ENCODE measurements at places on chromosomes 5 and 9.

DNA sequence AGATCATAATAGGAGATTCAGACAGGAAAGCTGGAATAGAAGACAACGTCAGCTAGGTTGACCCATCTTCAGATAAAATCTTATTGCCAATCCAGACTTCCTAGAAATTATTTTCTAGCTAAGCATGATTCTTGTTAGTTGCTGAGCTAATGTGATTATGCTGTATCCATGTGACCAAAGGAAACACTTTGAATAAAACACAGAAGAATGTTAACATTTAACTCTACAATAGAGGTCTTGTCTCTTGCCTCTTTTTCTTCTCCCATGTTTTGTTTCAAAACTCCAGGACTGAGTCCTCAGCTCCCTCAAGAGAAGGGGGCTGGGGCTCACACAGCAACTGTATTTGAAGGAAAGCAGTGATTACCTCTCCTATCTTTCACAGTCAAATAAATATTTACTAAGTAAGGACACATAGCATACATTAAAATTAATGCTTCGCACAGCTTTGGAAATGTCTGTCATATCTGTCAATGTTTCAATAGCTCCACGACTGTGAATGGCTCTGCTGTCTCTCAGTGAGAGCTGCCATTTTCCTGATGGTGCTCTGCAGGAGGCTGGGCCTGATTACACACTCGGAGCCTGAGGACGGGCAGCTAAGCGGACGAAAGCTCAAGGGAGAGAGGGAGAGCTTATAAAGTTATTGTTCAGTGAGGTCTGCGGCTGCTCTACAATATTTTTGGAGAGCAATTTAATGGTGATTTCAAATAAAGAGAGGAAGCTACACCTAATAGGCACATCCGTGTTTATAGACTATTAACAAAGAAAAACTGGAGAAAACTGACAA is 64.8 kb upstream of the ZNF462 start:
- no peak for DNase-seq

GRCh38 chr5:143435210-143435657 is 31.7 kb upstream of the NR3C1 start:
- DNase-seq, result no peak

- DNase-seq, result no peak
Measured at GRCh38 chr5:160298189-160298588, 14.2 kb downstream of the CCNJL start.

- DNase-seq, result no peak
Measured at GRCh38 chr5:156128026-156128425, 198.9 kb upstream of the SGCD start.

DNA sequence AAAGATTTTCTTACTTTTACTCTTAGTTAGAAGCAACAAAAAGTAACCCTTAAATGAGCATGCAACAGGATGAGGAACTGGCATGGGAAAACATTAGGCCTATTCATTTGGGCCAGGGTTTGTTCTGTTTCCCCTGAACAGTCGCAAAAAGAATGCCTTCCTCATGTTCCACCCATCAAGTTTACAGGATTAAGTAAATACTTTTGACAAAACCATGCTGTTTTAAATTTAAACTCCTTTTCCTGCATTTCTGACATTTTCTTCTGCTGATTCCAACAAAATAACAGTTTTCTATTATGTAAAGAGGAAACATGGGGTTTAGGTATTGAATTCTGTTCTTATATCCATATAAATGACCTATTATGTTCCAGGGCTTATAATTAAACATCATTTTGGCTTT is 236.6 kb upstream of the ACTBL2 start:
- DNase-seq, result no peak

- no peak for DNase-seq
Measured at GRCh38 chr9:2130941-2131340, 115.8 kb downstream of the SMARCA2 start.

DNA sequence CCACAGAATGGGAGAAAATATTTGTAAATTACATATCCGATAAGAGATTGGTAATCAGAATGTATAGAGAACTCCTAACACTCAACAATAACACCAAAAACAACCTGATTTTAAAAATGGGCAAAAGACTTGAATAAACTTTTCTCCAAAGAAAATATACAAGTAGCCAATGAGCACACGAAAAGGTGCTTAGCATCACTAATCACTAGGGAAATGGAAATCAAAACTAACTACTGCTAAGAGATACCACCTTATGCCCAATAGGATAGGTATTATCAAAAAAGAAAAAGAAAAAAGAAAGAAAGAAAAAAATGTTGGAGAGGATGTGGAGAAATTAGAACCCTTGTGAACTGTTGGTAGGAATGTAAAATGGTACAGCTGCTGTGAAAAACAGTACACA is 212.1 kb downstream of the TLR4 start:
- no peak for DNase-seq

- no peak for DNase-seq
Measured at GRCh38 chr5:65441800-65442199, 39.9 kb downstream of the ADAMTS6 start.

DNA sequence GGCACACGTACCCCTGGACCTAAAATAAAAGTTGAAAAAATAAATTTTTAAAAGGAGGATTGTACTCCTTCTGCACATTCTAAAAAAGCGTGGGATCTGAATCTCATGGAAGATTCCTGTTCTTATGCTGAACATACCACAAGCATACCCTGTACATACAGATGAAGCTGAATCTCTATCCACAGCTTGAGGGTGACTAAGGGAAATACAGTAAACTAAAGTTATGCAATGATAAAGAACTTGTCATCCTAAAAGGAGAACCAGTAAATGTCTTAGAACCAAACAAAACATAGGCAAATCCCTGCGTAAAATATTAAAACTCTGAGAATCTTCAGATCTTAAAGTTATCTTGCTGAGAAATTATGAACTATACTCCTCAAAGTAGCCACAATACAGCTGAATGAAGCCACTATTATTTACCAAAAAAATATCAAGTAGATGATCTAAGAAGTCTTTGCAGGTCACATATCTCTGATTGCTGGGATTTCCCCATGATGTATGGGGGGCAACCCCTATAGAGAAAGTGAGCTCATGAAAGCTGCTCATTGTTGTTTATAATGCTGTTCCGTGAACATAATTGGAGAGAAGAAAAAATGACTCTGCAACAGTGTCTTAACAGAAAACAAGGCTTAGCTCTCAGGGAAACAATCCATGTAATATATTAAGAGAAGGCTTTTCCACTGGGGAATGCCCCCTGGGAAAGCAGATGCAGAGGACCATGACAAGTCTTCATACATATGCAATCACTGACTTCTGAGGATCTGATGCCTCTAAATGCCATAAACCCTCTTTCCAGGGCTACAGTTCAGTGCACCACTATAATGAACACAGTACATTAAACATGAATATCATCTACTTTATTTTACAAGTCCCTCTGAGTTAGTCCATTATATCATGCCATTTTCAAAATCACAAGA is 210.1 kb downstream of the EPB41L4A start:
- no peak for DNase-seq

DNA sequence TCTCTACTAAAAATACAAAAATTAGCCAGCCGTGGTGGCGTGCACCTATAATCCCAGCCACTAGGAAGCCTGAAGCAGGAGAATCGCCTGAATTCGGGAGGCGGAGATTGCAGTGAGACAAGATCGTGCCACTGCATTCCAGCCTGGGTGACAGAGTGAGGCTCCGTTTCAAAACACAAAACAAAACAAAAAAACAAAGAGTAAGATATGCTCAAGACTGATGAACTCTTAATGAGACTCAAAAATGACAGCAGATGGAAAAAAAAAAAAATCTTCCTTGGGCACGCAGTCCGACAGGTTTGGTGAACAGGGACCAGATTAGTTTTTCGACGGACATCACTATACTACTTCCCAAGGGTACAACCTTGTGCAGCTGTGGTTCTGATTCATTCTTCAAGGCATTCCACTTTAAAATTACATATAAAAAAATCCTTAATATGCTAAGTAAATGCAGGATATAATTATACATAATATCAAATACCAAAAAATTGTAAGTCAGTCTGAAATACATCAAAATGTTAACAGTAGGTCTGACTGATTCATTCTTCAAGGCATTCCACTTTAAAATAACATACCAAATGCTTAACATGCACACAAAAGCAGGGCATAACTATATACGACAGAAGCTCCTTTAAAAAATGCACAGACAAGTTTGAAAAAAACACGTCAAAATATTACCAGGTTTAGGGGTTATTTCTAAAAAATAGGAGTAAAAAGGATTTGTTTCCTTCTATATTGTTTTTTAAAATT is 12.3 kb downstream of the PSIP1 start:
- no peak for DNase-seq
